Pons (tissue), 1 donor: ENCODE measurements at places on chromosomes 12 and 14.

DNA sequence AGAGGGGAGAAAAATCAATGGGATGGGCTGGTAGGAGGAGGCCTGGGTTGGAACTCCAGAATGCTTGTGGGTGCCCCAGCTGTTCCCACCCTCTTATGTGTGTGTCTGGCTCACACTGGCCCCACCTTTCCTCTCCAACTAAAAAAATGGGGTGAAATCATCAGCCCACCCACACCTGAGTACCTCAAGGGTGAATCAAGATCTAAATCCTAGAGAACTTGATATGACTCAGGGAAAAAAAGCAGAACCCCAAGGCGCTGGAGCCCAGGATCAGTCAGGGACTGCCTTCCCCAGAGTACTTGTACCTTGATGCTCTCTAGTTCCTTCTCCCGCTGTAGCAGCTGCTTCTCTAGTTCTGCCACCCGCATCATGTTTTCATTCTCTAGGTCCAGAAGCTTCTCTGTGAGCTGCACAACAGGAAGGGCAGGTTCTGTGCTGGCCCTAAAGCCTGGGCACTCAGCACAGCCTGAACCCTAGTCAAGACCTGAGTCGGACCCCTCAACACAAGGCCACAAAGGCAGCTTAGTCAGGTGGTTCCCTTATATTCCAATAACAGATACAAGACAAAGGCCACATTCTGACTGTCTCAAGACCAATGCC lies 29.7 kb downstream of the PRPF40B start:
- no peak for DNase-seq

GRCh38 chr14:33812601-33813000 lies 138.3 kb downstream of the EGLN3 start:
- no peak for DNase-seq

DNA sequence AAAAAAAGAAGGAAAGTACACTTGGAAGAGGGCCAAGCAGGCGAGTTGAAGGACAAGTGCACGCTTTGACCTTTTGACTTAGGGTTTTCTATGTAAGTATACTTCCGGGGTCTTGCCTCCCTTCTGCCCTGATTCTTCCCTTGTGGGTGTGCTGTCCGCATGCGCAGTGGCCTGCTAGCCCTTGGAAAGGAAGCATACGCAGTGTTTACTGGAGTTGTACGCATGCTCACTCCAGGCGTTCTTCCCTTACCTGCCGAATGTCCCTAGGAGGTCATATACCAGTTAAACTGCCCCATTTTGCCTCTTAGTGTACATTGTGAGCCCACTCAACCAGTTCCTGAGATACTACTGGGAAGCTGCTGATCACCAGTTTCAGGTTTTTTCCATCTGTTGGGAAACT lies 15.7 kb upstream of the DDHD1 start:
- no peak for DNase-seq

DNA sequence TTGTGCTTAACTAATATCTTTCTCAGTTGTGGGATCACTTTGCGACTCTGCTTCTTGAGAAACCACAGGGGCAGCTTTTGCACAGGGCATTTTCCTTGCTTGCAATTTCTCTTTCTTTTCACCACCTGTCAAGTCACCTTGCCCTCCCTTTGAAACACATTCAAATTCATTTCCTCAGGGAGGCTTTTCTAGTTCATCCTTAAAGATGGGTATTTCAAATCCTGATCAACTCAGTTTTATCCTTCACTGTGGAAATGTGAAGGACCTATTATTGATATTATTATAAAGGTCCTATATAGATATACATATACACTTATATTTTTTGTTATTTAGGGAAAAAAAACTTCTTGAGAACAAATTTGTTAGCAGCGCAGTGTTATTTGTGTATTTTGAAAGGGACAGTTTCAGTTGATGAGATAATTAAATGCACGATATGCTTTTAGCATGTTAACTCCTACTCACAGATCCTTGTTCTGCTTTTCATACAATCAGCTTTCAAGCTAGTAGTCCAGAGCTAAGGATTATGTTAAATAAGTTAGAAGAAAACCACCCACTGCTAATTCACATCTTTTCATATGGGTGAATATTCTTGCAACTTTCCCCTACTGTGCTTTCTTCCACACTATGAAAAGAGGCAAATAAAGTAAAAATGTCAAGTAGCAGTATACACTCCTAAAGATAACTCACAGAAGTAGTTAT lies 501.4 kb upstream of the RGS6 start:
- no peak for DNase-seq

DNA sequence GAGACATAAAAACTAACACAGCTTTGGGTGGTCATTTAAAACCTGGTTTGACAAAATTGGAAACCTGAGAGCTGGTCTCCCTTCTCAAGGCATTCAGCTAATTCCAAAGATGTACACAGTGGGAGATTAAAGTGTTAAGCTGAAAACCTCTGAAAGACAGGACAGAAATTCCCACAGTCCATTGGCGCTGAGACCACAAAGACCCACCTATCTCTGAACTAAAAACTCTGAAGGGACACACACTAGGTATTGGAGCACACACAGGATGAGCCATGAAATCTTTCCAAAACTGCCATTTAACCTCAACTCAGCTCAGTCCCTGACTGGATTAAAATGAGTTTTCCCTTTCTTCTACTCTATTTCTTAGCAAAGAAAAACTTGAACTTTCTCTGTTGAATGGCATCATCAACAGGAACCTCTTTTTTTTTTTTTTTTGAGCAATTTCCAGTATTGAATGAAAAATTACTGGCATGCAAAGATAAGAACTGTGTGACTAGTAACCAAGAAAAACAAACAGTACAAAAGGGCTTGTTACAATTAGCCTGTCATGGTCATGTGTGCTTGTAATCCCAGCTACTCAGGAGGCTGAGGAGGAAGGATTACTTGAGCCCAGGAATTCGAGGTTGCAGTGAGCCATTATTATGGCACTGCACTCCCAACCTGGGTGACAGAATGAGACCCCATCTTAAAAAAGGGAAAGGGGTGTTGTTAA lies 82.4 kb downstream of the IPO8 start:
- no peak for DNase-seq
